ENCODE measurements at places on chromosomes 11 and 22.

DNA sequence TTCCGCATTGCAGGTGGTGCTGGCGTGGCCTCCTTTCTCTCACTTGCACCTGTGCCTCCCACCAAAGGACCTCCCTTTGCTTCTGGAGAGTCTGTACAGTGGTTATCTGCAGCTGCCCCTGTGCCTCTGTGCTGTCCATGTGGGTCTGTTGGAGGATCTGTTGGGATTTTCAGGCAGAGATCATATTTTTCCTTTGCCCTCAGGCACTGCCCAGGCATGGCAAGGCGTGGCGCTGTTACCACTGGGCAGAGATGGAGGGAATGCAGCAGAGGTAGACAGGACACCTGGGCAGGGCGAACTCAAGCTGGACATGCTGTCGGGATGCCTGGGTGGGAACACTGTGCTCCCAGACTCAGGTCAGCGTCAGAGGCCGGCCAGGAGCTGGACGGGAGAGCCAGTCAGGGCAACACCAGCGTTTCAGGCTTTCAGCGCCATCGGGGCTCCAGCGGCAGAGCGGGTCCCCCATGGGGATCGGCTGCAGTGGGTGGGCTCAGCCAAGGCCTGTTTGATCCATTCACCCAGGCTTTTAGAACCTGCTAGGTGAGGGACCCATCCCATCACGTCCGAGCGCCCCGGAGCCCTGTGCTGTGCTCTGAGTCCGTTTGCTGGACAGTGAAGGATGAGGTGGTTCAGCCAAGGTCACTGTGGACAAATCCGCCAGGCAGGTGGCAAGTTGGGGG, 718.9 kb downstream of the BRD1 start:
- H3K4me1 ChIP-seq, result no peaks in the 10 kb centered on the region
- H3K27ac ChIP-seq, result no peak overlapping the region
- no peak for DNase-seq
- H3K27me3 ChIP-seq, result no peaks in the 10 kb centered on the region

DNA sequence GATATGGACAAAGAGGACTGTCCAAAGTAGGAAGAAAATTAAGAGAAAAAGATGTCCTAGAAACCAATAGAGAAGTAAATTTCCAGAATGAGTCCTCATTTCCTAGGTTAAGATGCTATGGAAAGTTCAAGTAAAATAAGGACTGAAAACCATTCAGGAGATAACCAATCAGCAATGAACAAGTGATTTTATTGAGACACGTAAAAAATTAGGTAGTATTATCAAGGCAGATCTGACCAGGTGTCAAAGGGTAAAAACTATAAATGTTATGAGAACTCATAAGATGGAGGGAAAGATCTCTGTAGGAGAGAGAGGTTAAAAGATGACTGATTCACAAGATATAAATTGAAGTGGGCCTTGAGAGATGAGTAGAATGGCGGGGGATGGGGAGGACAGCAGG, 50.2 kb downstream of the SPATA19 start:
- no peaks in the 10 kb centered on the region for H3K36me3 ChIP-seq
- H3K27ac ChIP-seq, result no peak overlapping the region
- no peak for DNase-seq
- H3K4me3 ChIP-seq, result no peak overlapping the region
- H3K4me1 ChIP-seq, result no peaks in the 10 kb centered on the region

DNA sequence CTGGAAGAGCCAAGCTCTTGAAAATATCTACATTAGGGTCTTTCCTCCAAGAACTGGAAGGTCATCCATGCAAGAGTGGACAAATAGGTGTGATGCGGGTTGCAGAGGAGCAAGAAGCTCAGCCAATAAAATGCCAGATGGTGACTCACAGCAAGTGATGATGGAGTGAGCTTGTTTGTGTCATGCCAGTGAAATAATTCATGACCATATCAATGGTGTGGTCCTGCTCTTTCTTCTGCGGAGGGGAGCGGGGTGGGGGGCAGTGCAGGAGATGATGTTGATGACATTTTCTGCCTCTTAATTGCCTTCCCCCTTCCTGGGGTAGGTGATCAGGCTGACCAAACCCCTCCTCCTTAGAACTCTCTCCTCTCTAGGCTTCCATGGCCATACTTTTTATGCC, 118.5 kb upstream of the TIMP3 start:
- H3K27me3 ChIP-seq, result no peaks in the 10 kb centered on the region
- H3K36me3 ChIP-seq, result no peaks in the 10 kb centered on the region
- no peak for DNase-seq
- H3K4me1 ChIP-seq, result no peaks in the 10 kb centered on the region
- no peak overlapping the region for H3K27ac ChIP-seq
- H3K4me3 ChIP-seq, result no peak overlapping the region

- H3K27ac ChIP-seq, result no peak overlapping the region
- H3K4me3 ChIP-seq, result no peak overlapping the region
- no peaks in the 10 kb centered on the region for H3K27me3 ChIP-seq
- no peaks in the 10 kb centered on the region for H3K36me3 ChIP-seq
Measured at GRCh38 chr11:3178349-3178748, 13.2 kb upstream of the OSBPL5 start.

- DNase-seq, result no peak
- H3K36me3 ChIP-seq, result no peaks in the 10 kb centered on the region
- no peaks in the 10 kb centered on the region for H3K27me3 ChIP-seq
- no peak overlapping the region for H3K4me3 ChIP-seq
- no peaks in the 10 kb centered on the region for H3K4me1 ChIP-seq
Measured at GRCh38 chr22:49737101-49737551, 90.5 kb downstream of the BRD1 start.

- H3K4me1 ChIP-seq, result peaks cover 16% of the 10 kb centered on the region
- H3K27me3 ChIP-seq, result no peaks in the 10 kb centered on the region
- H3K36me3 ChIP-seq, result no peaks in the 10 kb centered on the region
- DNase-seq, result no peak
Measured at GRCh38 chr22:23773483-23774113, 949 bp downstream of the MMP11 start.

GRCh38 chr22:23047742-23048141, 22.6 kb upstream of the GNAZ start:
- H3K27me3 ChIP-seq, result no peaks in the 10 kb centered on the region
- no peak overlapping the region for H3K27ac ChIP-seq
- H3K4me3 ChIP-seq, result no peak overlapping the region
- DNase-seq, result no peak

GRCh38 chr11:45105233-45105983, 41.0 kb upstream of the PRDM11 start:
- H3K27ac ChIP-seq, result no peak overlapping the region
- H3K36me3 ChIP-seq, result no peaks in the 10 kb centered on the region
- peak; percentile 93 for DNase-seq
- H3K4me1 ChIP-seq, result peaks cover 22% of the 10 kb centered on the region
- H3K4me3 ChIP-seq, result no peak overlapping the region

GRCh38 chr11:119422809-119423508, at the start of gene THY1:
TSS of gene THY1 (minus strand) at chr11:119423172. CDS start at chr11:119420905, 2,267 bp downstream.
- peaks cover 7% of the 10 kb centered on the region for H3K4me1 ChIP-seq
- H3K4me3 ChIP-seq, result peak within 1 kb of the TSS; percentile 25
- no peak for DNase-seq

Measured in spleen (tissue), 13 donors.